ENCODE measurements at places on chromosomes 7 and 10.

DNA sequence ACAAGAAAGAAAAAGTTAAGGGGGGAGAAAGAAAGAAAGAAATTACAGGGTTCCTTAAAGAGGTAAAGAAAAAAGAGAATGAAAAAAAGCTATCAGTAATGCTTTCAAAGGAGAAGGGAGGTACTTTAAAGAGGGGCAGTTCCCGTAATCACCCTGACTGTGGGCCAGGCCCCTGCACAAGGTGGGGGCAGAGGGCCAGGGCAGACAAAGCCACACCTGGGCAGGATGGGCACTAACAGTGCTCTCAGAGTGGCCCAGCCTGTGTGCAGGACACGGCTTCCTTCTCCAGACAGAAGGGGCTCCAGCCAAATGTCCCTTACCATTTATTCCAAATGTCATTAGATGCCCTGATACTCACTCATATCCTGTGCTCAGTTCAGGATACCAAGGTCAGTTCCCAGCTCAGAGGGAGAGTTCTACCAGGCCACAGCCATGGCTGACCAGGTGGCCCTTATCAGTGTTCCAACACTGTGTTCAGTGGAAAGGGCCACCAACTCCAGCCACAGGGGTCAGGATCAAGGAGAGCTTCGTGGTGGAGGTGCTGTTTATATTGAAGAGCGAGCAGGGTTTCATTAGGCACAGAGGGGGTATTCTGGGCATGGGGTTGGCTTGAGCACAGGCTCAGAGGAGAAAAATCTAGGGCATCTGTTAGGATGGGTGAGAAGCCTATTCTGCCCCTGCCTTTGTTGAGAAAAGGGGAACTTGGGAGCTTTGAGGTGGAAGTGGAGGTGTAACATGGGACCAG is 29.9 kb downstream of the DPCD start:
- peak; percentile 20 for DNase-seq

DNA sequence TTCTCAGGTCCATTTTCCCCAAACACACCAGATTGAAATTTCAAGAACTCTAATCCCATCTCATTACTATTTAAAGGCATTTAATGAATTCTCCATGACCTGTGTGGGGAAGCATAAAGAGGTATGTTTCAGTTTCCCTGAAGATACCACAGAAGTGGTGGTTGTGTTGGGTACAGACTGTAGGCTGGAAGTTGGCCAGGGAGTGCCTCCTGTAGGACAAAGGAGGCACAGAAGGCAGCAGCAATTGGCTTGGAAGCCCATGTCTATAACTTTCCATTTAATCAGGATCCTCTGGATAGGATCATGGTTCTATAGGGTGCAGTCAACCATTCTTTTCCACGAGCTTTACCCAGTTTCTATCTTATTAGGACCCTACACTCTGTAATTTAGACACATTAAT is 8.6 kb upstream of the BET1 start:
- no peak for DNase-seq

GRCh38 chr7:25907214-25907613 is 244.8 kb upstream of the NFE2L3 start:
- no peak for DNase-seq

DNA sequence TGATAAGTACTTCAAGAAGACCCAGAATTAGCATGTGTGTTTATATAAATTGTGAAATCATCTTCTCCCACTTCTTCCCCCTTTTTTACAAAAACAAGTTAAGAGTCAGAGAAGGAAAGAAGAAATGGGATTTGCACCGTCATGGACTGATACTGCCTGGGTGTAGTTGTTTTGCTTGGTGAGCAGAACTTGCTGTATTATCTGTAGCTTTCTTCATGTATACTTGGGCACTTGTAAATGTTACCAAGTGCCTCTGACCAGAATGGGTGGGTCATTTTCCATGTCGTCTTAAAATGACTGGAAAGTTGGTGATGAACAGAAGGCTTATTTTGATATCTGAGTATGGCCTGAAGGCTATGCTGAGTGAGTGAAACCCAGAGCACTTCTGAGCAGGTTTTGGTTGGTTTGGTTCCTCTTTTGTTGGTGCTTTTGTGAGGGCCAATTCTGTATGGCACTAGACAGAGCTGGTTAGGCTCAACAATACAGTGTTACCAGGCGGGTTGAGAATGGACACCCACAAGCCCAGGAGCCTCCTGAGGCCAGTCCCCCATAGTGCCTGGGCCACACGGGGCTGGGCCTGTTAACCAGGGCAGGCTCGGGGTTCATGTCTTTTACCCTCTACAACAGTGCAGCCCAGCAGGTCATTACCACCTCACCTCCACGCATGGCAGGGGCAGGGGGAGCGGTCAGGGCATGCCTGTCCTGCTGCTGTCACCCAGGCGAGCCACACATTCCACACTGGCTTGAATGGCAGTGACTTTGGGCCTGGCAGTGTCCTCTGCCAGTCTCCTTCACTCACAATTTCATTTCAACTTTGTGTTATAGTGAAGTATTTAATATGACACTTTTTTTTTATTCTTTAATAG is 115.1 kb downstream of the CCNY start:
- DNase-seq: peak; percentile 53

GRCh38 chr7:120865191-120865981 is 7.4 kb upstream of the TSPAN12 start:
- no peak for DNase-seq

DNA sequence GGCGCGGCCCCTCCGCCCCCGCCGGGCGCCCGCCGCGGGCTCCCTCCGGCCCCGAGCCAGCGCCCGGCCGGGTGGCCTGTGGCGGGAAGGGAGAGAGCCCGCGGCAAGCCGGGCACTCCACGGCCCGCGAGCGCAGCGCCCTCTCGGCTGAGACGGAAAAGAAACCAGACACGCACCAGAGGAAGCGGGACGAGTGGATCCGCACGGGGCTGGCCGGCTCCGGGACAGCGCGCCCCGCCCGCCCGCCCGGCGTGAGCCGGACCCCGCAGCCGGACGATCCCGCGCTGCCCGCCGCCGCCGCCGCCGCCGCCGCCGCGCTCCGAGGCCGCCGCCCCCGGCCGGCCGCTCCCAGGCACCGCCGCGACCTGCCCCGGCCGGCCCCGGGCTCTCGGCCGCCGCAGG is 300 bp downstream of the ARHGAP21 start:
- DNase-seq: peak; percentile 61

GRCh38 chr10:60916025-60916424 is 28.0 kb downstream of the RHOBTB1 start:
- no peak for DNase-seq

GRCh38 chr7:158959021-158959717 is 102.8 kb downstream of the DYNC2I1 start:
- no peak for DNase-seq

DNA sequence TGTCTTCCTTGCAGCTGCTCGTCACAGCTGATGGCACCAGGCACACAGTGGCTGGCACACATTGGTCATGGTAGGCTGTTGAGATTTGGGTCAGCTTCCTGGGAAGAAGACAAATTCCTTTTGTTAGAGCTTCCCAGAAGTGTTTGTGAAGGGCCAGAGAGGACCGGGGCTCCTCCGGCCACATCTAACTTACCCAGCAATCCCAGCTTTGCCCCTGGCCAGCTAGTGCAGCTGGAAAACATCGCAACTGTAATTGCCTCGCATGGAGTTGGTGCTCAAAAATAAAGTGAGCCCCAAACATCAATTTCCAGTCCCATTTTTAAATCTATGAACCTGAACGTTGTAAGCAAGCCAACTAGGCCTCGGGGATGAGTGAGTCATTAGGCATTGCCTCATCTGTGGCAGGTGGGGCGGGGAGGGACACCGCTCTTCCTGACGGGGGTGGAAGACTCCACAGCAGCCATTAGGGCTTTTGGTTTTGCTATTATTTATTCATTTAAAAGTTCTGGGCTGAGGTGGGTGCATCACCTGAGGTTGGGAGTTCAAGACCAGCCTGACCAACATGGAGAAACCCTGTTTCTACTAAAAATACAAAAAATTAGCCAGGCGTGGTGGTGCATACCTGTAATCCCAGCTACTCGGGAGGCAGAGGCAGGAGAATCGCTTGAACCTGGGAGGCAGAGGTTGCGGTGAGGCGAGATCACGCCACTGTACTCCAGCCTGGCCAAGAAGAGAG is 12.4 kb downstream of the CPA5 start:
- DNase-seq: no peak

DNA sequence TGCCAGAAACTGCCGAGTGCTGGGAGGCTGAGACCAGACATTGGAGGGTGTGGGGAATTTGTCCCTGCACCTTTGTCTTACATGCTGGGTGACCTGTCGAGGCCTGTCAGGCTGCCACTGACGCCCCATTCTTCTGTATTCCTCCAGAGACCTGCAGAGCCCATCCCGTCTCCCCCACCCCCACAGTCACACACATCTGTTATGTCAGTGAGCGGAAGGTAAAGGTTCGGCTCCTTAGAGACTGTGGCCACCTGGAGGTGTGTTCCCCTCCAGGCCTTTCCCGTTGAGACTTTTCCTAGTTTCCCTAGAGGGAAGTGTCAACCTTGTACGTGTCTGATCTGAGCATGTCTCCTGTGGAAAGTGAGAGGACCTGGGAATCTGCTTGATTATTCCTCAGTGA is 84.5 kb downstream of the ATXN7L1 start:
- no peak for DNase-seq

DNA sequence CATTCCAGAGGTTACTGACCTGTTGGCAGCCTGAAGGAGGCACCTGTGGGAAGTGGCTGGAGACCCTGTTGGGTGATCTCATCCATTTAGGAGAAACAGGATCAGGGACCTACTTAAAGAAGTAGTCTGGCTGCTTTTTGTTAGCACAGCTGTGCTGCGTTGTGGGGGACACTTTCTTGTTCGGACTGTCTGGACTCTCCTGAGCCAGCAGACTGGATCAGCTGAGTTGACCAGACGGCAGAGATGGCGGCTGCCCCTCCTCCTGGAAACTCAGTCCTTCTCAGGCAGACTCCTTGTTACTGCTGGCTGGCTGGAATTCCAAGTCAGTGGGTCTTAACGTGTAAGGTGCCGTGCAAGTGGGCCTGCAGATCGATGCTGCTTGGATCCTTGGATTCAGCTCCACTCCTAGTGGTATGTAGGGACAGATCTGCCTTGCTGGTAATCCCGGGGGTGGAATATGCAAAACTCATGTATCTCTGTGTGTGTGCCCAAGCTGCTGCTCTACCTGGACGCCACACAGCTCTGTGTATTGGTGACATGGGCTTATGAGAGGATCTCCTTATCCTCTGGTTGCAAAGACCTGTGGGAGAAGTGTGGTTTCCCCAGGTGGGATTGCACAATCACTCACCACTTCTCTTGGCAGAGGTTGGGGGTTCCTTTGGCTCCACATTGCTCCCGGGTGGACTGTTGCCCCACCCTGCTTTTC is 87.3 kb downstream of the CCSER2 start:
- DNase-seq: no peak

DNA sequence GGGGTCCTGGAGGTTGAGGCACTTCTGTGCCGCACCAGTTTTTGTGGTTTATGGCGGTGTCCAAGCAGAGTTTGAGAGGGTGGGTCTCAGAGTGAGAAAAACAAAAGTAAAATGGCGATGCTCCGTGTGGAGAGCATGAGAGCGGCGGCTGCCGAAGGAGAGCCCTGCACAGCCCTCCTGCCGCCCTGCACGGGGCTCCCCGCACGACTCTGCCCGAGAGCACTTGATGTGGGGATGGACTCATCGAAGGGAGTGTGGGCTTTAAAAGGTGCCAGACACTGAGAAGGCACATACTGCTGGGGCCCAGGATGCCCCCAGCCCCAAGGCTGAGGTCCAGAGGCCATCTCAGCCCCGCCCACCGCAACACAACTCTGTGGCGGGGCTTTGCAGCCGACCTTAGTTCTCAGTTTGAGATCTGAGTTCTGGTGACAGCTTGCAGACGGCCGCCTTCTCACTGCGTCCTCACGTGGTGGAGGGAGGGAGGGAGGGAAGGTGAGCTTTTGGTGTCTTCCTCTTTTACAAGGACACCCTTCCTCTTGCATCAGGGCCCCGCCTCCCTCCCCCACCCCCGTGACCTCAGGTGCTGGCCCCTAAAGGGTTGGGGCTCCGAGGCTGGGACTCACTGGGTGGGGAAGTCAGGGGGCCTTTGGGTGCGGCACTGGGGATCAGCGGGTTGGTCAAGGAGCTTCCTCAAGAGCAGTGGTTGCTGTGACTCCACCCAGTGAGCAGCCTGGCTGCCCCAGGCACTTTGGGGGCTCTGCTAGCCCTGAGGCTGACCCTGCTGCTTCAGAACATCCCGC is 69.1 kb downstream of the NKX6-2 start:
- no peak for DNase-seq

DNA sequence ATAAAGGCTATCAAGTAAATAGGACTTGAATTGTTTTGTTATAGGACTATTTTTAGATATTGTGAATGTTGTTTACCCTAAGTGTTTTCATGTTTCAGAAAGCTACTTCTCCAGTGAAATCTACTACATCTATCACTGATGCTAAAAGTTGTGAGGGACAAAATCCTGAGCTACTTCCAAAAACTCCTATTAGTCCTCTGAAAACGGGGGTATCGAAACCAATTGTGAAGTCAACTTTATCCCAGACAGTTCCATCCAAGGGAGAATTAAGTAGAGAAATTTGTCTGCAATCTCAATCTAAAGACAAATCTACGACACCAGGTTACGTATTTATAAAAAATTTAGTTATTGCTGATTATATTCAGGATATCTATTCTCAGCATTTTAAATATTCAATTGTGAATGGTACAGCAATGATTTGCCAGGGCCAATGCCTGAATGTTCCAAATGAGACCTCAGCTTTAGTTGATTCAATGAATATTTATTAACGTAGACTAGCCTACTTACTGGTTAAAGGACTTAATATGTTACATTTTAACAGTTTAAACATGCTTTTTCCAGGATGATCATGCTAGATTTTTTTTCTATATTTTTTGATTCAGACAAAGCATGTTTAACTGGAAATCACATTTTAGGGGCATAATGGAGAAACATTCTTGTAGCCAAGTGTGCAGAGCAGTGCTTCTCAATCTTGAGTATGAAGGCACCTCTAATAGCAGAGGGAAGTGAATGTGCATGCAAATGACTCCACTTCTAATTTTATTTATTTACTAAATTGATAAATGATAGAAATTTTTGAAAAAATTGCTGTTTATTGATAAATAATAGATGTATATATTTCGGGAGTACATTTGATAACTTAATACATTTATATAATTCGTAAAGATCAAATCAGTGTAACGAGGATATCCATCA is 18.2 kb downstream of the ANLN start:
- no peak for DNase-seq

DNA sequence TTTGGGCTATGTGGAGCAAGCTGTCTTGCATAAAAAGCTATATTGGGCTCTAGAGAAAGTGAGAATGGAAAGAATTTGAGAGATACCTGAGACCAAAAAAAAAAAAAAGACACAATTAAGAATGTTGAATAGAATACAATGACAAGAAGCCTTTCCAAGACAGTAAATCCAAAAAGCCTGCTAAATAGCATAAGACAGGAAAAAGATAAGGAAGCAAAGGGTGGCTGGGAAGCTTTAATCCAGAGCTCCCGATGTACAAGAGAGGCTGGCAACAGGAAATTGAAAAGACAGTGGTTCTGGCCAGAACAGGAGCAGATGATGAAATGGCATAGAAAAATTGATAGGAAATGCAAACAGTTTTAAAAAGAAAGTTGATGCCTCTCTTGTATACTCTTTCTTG is 174.9 kb downstream of the CACNA2D1 start:
- DNase-seq: no peak

GRCh38 chr7:121945480-121946236 is 72.7 kb downstream of the PTPRZ1 start:
- DNase-seq: no peak

GRCh38 chr10:122689146-122689820 is 10.4 kb downstream of the C10orf120 start:
- no peak for DNase-seq

Data from GM06990 (cell line).